ENCODE measurements at places on chromosomes 12 and 14.
A peak's percentile ranks its signal among the peaks of the same experiment; 100 is the strongest.

DNA sequence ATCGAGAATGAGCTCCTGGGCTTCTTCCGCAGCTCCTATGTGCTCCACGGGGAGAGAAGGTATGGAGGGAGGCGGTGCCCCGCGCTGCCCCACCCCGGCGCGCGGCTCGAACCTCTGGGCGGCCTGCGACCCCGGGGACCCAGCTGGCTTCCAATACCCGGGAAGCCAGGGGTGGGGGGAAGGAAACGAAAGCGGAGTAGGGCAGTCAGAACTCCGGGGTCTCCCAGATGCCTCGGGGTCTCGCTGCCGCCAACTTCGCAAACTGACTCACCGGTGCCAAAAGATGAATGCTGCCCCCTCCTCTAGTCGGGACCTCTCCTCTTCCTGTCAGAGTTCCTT is 1.3 kb downstream of the TRHDE start:
- DNase-seq = peak; percentile 5

GRCh38 chr14:38973083-38973700 is 129.8 kb downstream of the SEC23A start:
- no peak for DNase-seq

DNA sequence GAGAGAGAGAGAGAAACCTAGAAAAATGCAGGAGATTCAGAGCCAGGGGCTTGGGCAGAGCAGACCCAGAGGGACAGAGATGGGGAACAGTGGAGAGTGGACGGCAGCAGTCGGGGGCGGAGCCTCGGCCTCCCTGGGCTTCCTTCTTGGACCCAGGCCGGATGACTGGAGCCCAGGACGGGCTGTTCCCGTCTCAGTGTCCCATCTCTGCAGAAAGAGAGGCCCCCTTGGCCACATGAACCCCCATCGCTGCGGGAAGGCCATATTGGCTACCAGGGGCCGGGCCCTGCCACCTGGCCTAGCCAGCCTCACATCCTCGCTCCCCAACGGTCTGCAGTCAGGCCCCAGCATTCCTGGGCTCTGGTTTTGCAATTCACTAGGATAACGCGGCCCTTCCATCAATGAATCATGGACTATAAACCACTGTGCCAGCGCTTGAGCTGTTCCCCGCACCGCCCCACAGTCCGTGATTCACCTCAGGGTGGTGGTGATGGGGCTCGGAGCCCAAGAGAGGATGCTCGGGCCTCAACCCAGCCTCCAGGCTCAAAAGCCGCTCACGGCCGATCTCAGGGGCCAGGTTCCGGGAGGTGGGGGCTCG is 116.5 kb downstream of the RFLNA start:
- no peak for DNase-seq

GRCh38 chr14:63147018-63147417 is 57.2 kb upstream of the RHOJ start:
- no peak for DNase-seq

DNA sequence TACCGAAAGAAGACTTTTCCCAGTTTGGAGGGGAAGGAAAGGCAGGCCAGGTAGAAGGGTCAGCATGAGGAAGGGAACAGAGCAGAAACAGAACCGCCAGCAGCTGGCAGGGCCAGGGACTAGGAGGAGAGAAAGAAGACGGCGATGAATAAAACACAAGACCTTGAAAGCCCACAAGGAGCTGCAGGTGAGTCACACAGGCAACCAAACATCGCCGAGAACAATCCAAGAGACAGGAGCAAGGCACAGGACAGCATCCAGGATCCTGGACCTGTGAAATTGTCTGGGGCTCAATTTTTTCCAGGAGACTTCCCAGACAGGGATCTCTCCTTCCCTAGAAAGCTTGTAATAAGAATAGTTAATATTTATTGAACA is 47.3 kb downstream of the NUAK1 start:
- DNase-seq = no peak

- no peak for DNase-seq
These were observed 1.8 kb downstream of the BDKRB2 start for GRCh38 chr14:96206461-96206860.

DNA sequence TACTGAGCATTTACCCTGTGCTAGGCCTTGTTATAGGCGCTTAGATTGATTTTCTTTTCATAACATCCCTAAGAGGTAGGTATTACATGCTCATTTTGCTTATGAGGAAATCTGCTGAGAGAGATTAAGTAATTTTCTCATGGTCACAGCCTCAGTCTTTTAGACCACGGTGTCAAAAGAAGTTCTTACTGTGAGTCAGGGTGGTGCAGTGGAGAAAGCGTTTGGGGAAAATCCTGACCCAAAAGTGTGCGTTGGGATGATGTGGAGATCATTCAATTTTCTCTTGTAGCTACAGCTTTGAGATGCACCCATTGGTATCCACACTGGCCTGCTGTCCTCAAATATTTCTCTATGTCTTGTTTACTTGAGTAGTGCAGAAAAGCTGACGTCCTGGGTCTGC is 8.2 kb downstream of the ANG start:
- no peak for DNase-seq
